ENCODE measurements at places on chromosomes 5 and 9. TPM values are rescaled to one million over a fixed set of nuclear protein-coding genes. Genes with fewer than 3 reads are reported as not detected.

NXNL2 gene
- total RNA-seq, result 0.41 TPM

SPAG8 gene
- total RNA-seq, result 2.9 TPM

RNF183 gene
- not detected for total RNA-seq

LRRC19 gene
- total RNA-seq, result not detected

SPATA31A3 gene
- not detected for total RNA-seq

ACTBL2 gene
- not detected for total RNA-seq

ELAVL2 gene
- total RNA-seq, result 311 TPM

STARD4 gene
- 37.1 TPM for total RNA-seq

All from frontal cortex (tissue), 4 donors.